ENCODE measurements at places on chromosomes 16 and 17.

GRCh38 chr16:83568345-83568744 lies 239.4 kb upstream of the HSBP1 start:
- DNase-seq = no peak

DNA sequence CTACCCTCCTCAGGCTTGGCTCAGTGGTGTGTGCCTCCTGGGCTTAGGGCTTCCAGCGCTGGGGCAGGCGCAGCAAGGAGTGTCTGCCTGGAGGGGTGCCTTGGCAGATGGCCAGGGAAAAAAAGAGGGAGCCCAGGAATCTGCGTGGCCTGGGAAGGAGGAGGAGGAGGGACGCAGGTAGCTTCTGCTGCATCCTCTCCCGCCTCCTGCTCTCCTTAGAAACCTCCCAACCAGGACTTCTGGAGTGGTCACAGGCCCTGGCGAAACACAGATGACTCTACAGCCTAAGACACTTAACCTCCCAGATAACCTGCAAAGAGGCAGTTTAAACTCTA lies 7.3 kb upstream of the BCAR1 start:
- DNase-seq = no peak

- DNase-seq = no peak
Measured at GRCh38 chr17:38605411-38605840, 326 bp downstream of the SRCIN1 start.

- no peak for DNase-seq
Measured at GRCh38 chr17:15456972-15457722, 10.3 kb downstream of the CDRT4 start.

DNA sequence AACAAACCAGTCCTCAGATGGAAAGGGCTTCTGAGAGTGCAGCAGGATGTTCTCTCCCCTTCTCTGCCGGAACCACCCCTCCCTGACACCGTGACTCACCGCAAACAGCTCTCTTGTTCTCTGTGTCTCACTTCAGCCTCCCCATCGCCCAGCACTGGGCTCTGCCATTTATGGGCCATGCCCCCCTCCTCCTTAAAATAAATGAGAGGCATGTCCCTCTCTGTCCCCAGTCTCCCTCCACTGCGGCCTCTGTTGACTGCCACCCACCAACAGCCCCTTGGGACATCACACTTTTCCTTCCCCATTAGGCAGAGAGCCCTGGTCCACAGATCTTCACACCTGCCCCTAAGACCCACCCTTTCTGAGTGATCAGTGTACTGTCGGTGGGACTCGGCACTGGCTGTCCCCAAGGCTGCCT lies 6.3 kb downstream of the CCDC102A start:
- peak; percentile 59 for DNase-seq

DNA sequence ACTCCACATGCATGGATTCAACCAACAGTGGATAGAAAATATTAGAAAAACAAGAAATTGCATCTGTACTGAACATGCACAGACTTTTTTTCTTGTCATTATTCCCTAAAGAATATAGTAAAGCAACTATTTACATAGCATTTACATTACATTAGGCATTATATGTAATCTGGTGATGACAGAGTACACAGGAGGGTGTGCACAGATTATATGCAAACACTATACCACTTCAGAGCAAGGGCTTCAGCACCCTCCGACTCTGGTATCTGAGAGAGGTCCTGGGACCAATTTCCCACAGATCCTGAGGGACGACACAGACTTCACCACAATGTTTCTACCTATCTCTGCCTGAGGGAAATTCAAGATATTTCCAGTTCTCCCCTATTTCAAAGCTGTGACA lies 25.3 kb upstream of the KCTD5 start:
- DNase-seq = no peak

DNA sequence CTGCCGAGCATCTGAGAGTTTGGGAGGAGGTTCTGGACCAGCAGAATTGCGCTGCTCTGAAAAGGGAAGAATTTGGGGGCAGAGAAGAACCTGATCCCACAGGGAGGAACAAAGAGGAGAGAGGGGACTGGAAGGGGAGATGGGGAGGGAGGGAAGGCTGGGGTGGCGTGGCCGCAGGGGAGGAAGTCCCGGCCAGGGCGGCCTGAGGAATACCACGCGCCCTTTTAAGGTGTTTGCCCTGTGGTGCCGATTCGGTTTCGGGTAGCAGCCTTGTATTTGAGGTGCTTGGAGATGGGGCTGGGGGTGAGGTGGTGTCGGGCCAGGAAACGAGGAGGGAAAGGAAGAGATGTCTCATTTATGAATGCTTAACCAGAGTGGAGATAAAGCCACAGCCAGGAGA lies 51.3 kb downstream of the AKAP1 start:
- DNase-seq = no peak

GRCh38 chr16:84050316-84050715 lies 7.7 kb upstream of the SLC38A8 start:
- no peak for DNase-seq

DNA sequence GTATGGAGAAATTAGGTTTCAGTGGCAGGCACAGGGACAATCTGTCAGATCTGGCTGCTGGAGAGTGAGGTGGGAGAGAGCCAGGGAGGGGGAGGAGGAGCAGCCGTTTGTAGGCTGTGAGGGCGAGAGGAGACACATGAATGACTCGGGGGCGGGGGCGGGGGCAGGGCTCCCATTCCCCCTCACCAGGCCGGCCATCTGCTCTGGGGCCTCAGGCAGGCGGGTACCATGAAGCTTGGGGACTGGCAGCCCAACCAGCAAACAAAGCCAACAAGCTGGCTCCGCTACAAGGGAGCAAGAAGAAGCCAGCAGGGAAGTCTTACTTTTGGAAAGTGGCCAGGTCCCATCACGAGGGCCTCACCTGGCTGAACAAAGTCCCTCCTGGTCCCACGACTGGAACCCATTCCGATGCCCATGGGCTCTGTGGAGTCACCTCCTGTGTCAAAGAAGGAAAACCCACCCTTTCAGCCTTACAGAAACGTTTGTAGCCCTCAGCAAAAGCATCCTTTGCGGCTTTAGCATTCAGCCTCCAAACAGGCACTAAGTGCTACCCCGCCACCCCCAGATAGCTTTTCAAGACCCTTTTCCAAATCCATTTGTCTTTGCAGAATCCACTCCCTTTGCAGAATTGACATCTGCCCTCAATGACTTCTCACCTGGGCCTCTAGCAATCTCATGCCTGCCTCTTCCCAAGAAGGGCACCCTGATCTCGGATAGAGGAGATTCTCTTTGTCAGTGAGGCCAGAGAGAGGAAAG lies 9.2 kb upstream of the SSTR2 start:
- no peak for DNase-seq
